ENCODE measurements at places on chromosomes 7 and 10.

GRCh38 chr7:11548532-11548931, 283.5 kb downstream of the THSD7A start:
- DNase-seq, result no peak

- no peak for DNase-seq
Observed at GRCh38 chr7:132575419-132575981, 770 bp downstream of the PLXNA4 start.

DNA sequence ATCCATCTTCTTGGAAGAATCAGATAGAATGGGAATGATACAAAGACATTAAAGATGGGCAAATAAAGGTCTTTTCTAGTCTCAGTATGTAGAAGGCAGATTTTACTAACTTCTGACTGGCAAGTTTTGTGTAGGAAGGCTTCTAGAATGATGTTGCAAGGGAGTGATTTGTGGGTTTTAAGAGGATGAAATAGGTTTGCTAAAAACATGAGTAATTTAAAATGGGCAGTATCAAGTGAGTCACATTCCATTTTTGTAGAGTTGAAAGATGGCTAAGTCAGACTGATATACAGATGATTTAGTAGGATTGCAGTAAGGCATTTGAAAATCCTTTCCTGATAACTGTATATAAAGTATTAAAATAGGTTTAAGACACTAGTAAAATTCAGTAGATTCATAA, 777.4 kb downstream of the SORCS1 start:
- no peak for DNase-seq

- DNase-seq, result no peak
Observed at GRCh38 chr7:142891490-142892082, 6.0 kb upstream of the TRPV6 start.

GRCh38 chr10:43843321-43844101, 194.8 kb upstream of the ZNF32 start:
- DNase-seq, result no peak

DNA sequence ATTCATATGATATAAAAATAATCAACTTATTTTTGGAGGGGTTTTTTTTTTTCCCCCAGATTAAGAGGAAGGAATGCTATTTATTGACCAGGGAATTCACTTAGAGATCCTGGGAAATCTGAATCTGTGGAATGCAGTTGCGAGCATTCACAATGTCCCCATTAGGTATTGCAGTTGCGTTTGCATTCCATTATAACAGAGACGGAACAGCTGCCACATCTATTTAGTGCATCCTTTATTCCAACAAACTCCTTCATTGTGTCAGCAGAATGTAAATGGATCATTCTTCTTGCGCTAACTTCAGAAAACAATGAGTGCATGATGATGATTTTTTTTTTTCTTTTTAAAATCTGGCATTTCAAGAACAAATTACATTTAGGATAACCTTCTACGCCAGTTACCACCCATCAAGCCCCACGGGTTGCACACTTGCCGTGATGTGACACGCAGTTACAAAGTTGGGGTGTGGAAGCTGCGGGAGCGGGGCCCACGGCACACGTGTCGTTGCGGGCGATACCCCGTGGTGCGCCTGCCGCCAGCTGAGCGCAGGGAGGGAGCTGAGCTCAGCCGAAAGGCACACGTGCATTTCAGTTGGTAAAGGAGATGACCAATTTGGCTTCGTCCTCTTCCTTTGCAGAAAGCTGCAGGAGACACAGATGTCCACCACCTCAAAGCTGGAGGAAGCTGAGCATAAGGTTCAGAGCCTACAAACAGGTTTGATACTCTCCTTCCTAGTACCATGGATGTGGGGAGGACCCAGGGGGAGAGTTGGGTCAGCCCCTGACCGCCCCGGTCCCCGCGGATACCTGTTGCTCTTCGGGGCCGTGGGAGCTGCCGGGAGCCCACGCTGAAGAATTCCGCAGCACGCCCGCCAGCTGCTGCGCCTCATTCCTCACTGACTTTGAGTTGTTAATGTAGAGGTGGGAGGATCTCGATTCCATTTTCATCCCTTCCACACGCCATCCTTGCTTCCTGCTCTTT, 175.3 kb upstream of the SH2B2 start:
- DNase-seq, result no peak

DNA sequence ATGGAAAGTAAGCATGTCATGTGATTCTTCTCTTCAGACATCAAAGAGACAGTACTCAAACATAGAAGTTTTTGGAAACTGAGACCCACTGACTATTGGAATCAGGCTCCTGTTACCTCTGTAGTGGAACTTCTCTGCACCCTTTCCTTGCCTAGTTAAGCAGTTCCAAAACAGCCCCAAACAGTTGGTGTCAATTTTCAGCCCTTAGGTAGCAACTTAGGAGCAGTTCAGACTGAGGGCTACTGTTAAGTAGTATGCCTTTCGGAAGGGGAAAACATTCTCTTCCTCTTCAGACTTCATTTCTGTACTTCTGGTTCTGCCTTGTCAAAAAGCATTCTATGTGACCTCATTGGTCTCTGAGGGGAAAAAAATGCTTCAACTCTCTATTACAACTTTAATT, 85.7 kb downstream of the ZNF277 start:
- DNase-seq, result no peak

GRCh38 chr7:111756687-111757178, 194.4 kb upstream of the IMMP2L start:
- no peak for DNase-seq

DNA sequence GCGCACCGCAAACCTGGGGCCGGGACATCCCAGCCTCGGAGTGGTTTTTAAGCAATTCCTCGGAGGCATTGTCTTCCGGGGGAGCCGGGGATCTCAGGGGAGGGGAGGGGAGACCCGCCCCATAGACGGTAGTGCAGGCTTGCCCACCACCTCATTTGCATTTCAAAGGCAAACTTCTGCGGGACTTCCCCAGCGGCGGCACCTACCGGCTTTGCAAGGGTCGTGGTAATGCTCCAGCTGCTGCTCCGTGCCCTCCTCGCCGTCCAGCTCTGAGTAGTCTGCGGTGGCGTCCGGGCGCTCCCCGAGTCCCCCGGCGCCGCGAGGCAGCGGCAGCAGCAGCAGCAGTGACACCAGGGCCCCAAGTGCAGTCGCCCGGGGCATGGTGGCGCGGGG, 425 bp downstream of the TLL2 start:
- peak; percentile 44 for DNase-seq

DNA sequence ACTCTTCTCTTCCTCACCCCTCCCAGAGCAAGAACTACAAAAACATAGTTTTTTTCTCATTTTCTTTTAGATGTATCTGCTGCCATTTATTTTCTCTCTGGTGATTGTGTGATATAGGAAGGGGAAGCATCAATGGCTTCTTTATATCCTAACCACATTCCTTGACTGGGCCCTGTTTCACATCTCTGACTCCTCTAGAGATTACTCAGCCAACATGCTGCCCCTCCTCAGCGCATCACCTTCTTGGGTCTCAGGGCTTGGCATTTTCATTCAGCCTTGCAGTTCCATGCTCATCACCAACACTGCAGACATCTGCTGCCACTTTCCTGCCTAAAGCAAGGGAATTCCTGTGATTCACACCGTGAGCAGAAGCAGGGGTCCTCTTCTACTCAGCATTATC, 705.5 kb downstream of the AUTS2 start:
- DNase-seq, result no peak

DNA sequence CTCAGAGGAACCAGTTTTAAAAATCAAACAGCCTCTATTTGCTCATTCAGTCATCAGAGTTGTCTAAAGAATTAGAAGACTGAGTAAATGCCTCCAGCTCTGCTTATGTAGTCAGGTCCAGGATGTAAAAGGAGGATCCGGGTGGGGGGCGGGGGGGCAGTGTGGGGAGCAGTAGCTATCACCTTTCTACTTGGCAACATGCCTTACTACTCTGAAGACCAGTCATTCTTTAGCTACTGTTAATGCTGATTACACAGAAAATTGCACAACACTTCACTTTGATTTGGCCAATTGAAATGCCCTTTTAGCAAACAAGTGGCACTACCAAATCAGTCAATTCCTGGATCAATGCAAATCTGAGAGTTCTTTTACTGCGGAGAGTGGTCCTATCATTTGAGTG, 164.2 kb downstream of the NXPH1 start:
- DNase-seq, result no peak

DNA sequence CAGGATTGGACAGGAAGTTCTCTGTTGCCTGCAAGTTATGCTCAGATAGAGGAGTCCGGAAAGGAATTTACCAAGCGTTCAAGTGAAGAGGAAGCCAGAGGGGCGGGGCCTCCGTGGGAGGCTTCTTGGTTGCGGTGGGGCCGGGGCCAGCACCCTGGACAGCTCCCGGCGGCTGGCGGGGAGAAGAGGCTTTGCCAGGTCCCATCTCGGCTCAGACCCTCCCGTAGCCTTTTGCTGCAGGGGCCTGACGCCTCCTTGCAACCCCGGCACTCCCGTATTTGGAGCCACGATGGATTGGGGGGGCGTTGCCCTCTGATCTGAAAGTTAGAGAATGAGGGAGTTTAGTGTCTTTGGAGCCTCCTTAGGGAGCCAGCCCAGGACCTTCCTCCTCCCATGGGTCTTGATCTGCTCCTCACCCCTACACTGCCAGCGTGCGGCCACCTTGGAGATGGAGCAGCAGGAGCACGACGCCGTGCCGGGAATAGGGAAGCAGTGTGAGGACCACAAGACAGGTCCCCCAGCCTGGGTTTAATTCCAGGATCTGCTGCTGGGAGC, 3.1 kb upstream of the SLC18A3 start:
- peak; percentile 37 for DNase-seq

DNA sequence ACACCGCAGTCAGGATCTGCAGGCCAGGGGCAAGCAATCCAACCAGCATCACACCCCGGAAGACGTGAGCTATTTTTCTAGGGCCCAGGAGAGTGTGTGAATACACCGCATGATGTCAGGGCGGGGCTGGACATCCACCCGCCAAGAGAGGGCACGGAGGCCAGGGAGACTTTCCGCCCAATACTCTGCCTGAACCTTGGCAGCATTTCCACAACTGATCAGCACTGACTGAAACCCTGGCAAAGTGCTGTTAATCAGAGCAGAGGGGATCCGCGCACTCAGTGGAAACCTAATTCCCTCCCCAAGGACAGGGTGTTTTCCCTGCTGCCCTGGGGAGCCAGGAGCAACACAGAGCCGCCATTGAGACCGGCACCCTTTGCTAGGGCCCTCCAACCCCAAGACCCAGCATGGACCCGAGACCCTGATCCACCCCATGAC, 8.2 kb downstream of the MAD1L1 start:
- DNase-seq, result no peak

GRCh38 chr10:112774798-112775197, 175.2 kb upstream of the TCF7L2 start:
- DNase-seq, result no peak

DNA sequence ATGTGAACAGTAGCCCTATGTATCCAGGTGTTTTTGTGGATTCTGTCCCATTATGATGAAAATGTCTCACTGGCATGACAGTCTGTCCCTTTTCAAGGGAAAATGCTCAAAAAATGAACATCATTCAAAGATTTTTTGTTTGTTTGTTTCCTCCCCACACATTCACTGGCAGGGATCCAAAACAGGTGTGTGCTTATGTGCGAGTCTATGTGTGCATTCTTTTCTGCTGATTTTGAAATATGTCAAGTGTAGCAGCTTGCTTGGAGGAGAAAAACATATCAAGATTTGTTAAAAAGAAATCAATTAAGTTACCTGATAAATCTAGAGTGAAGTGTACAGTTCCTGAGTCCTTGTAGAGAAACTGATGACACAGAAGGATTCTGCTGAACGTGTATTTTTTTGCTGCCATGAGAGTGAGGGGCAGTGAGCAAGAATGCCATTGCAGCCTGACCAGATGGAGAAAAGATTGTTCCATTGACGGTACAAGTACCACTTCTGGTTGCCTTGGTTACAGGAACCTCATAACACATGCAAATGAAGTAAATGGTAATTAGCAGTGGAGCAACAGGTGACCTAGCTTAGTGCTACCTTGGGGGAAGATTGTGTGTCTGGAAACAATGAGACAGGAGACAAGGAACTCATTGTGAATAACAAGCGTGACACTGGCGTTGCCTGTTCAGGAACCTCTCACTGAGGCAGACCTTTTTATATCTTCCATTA, 277.4 kb upstream of the PHYHIPL start:
- DNase-seq, result no peak

- no peak for DNase-seq
Observed at GRCh38 chr10:114990991-114991390, 53.0 kb downstream of the TRUB1 start.

DNA sequence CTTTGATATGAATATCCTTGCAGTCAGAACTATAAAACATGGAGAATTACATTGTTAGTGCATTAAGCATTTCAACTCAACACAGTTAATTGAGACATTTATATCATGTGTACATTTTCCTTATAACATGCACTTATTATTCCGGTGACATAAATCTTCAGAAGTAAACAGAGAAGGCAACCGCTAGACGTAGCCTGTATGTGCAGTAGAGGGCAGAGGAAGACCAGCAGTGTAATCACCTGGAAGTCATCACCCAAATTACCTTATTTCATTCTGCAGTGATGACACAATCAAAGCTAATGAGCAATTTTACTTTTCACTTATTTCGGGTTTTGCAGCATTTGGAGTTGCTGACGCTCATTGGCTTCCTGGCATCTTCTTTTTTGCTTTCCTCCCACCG, 394.6 kb downstream of the SDK1 start:
- no peak for DNase-seq

DNA sequence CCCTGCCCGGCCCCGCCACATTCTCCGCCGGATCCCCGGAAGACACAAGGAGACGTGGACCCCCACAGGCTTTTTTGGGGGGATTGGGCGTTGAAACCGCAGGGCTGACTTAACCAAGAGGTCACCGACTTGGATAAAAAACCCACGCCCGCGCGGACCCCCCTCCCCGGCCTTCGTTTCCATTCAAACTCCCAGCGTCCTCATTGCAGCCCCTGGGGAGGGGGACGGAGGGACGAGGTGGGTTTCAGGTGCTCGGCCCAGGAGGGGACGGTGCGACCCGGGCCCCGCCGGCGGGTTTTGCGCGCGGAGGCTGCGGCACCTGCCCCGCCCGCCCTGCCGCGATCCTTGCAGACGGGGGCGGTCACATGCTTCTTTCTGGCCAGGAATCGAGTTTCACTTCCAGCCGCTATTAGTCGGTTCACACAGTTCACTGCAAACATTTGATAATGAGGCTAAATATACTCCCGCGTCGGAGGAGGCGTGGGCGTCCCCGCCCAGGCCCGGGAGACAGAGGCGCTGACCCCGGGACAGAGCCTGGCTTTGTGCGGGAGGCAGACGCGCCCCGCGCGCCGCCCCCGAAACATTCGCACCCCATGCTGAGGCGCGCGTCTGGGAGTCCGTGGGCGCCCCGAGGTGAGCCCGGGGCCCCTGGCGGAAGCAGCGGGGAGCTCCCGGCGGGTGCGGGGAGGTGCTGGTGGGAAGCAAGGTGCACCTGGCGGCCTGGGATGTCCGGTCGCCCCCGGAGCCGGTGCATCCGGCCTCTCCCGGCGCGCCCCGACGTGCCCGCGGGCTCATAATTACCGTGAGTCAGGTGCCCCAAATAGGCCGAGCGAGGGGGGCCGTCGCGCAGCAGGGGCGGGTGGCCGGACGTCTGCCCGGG, 2.7 kb upstream of the PDGFA start:
- peak; percentile 29 for DNase-seq

GRCh38 chr7:139192014-139192706, 38.9 kb upstream of the UBN2 start:
- no peak for DNase-seq
